ENCODE measurements at places on chromosomes 11 and 22. TPM values are rescaled to one million over a fixed set of nuclear protein-coding genes. Genes with fewer than 3 reads are reported as not detected.

GRCh38 chr11:43577566-43578264 is 102.8 kb upstream of the HSD17B12 start:
- no peak for DNase-seq

DNA sequence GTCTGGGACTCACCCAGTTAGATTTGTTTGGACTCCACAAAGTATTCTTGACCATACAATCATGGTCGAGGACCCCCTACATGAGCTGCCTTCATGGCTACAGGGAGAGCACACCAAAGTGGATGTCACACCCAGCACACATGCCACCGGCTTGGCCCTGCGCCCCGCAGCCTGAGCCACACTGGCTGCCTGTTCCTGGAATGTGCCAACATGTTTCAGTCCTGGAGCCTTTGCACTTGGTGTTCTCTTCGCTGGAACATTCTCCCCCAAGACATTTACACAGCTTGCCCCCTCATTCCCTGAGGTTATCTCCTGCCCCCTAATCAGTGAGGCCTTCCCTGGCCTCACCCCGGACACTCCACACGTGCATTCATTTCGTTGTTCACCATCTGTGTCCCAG is 46.0 kb downstream of the PPARA start:
- no peak for DNase-seq

DNA sequence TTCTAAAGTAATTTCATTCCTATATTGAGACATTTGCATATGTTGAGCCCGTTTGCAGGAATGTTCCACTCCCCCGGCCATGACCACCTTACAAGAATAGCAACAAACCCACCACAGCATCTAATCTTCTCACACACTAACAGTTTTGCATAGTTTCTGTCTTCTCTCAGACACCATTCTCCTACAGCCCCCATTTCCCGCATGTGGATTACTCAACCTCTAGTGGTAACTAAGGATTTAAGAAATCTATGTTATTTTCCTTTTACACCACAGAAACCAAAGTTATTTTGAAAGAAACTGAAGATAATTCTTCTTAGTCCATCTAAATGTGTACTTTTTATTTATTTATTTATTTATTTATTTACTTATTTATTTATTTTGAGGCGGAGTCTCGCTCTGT is 2.3 kb downstream of the MS4A4E start:
- no peak for DNase-seq

GRCh38 chr11:11640152-11640551 is 18.3 kb upstream of the GALNT18 start:
- DNase-seq, result no peak

DNA sequence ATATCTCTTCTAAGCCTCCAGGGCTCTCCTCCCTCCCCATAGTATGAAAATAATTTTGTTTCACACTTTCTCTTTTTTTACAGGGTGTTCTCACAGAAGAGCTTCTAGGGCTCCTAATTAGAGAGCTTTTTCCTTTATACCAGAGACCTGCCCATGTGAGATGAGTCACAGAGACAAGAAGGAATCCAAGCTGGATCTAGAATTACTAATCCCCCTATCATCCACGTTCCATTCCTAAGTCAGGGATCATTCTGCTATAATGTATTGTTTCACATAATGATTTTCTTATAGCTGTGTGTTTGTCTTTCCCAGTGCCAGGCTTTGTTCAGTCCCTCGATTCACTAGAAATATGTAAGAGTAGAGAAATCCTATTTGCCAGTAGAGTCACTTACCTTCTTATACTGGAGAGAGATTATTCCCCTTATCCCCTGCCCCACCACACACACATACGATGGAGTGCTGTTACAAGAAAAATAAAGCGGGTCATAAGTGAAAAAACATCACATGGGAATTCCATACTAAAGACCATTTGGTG is 778.3 kb upstream of the LRRC4C start:
- DNase-seq, result no peak

GRCh38 chr11:13110929-13111812 is 102.1 kb downstream of the RASSF10 start:
- DNase-seq, result no peak

DNA sequence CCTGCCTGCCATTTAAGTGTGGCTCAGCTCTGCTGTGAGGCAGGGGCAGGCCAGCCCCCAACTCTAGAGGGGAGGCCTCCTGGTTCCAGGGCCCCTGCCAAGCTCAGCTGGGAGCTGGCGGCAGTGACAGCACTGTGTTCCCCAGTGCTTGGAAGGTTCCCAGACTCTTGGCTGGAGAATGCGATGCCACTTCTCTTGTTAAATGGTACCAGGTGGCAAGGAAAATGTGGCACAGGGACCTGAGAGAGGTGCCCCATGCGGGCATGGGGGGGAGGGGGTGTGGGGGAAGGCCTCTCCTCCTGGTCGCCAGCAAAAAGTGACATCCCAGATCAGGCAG is 8.4 kb upstream of the TNFRSF13C start:
- DNase-seq, result peak; percentile 72

DNA sequence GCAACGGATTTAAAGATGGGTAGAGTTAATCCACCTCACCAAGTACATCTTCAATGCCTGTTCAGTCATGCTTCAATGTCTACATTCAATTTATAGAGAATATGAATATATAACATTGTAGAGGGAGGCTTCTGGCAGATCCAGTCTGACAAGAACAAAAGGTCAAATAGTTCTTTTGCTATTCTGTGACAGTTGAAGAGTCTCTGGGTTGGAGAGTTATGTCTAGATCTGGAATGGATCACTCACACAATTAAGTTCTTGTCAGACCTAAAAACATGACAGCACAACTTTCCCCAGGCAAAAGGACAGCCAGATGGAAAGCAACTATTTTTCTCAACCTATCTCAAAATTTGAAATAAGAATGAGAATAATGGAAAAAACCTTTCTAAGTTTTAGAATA is 15.3 kb upstream of the GAB2 start:
- no peak for DNase-seq

- no peak for DNase-seq
Measured at GRCh38 chr11:3823303-3823702, 14.9 kb downstream of the PGAP2 start.

DNA sequence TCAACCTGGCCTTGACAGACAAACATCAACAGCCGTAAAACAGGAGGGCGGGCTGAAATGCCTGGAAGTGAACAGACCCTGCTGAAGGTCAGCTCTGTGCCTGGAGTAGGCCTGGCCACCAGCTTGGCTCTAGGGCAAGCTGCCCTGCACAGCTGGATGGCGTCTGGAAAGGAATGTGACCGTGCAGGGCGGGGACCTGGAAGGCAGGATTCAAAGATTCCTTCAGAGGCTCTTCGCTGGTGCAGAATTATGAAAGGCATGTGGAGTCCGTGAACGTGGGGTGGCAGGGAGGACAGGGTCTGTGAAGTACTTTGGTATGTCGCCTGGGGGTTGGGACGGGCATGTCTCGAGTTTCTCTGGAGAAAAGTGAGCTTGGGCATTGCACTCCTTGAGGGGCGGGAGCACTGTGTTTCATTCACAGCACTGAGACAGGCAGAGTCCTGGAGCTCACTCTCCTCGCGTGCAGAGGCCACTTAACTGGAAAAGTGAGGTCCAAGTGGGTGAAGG is 1.5 kb downstream of the EHD1 start:
- DNase-seq, result peak; percentile 83

DNA sequence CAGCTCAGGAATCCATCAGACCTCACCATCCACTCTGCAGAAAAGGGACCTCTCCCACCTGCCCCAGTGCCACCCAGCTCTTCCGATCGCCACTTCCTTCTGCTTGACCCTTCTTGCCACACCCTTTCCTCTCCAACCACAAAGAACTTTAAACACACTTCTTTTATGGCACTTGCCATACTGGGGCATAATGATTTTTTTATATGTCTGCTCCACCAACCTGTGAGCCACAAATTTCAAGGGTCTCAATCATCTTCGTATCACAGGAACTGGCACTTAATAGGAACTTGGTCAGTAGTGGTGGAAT is 11.7 kb upstream of the MYH9 start:
- DNase-seq, result no peak

DNA sequence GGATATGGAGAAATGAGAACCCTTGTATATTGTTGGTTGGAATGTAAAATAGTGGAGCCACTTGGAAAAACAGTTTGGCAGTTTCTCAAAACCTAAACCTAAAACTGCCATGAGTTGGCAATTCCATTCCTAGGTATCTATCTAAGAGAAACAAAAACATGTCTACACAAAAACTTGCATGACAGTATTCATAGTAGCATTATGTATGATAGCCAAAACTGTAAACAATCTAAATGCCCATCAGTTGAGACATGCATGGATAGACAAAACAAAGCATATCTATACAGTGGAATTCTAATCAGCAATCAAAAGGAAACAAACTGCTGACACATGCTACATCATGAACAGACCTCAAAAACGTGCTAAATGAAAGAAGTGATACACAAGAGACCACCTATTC is 34.9 kb downstream of the TRAF6 start:
- no peak for DNase-seq

DNA sequence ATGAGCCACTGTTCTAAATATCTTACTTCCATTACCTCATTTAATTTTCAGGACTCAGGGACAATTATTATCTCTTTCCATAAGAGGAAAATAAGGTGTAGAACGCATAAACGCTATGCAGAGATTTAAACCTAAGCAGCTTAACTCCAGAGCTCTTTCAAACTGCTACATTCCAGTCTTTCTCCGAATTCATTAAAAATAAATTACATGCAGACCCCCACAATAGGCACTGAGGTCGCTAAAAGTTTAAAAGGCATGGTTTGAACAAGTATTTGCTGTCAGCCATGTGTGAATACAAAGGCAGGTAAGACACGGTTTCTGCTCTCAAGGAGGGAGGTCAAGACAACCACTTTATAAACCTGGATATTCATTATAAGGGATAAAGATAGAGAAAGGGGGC is 983 bp downstream of the NARS2 start:
- DNase-seq, result no peak

GRCh38 chr22:49425356-49425755 is 402.3 kb downstream of the BRD1 start:
- no peak for DNase-seq

DNA sequence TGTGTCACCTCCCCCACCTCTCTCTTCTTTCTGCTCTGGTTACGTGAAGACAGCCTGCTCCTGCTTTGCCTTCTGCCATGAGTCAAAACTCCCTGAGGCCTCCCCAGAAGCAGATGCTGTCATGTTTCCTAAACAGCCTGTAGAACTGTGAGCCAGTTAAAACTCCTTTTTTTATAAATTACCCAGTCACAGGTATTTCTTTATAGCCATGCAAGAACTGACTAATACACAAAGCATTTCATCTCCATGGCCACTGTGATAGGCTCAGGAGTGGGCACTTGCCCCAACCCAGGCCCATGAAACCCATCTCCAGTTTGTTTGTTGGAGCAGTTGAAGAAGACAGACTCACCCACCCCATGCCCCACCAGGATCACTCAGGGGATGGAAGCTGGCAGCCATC is 253.3 kb upstream of the ISX start:
- no peak for DNase-seq

SYT8 gene
- not detected for total RNA-seq

THY1 gene
- 7.1 TPM for total RNA-seq

TIGD3 gene
- total RNA-seq, result 0.70 TPM

MRGPRX4 gene
- total RNA-seq, result not detected

Measured in spleen (tissue), 13 donors.